HFFc6 (cell line): ENCODE measurements at places on chromosomes 3 and 15. TPM values are rescaled to one million over a fixed set of nuclear protein-coding genes. Genes with fewer than 3 reads are reported as not detected.

DNA sequence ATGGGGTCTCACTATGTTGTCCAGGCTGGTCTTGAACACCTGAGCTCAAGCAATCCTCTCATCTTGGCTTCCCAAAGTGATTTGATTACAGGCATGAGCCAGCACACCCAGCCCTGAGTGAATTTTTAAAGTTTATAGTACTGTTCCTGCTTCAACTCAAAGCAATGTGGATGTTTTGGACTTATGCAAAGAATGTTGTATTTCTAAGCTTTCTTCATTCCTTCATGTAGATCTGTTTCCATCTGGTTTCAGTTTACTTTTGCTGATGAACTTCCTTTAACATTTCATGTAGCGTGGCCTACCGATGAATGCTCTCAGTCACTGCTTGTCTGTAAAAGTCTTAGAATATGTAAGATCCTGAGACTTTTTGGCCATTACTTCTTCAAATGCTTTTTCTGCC is 23.2 kb downstream of the NRG4 start:
- DNase-seq, result peak; percentile 41

- DNase-seq, result no peak
Observed at GRCh38 chr3:25478964-25479726, 51.1 kb downstream of the RARB start.

DNA sequence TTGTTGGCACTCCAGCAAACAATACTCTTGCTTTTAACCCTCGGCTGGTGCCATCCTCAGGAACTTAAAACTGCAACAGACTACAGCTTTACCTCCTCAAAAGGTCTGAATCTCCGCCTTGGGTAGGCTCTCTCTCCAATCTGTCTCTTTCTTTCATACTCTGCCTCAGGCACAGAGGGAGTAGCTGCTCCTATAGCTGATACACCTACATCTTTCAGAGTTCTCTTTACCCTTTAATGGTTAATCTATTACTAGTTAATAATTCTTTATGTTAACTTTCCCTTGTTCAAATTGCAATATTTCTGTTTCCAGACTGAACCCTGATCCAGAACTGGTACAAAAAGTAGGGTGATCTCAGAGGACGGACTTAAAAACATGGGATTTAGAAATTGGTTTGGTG is 66.2 kb downstream of the MAP4 start:
- no peak for DNase-seq

DNA sequence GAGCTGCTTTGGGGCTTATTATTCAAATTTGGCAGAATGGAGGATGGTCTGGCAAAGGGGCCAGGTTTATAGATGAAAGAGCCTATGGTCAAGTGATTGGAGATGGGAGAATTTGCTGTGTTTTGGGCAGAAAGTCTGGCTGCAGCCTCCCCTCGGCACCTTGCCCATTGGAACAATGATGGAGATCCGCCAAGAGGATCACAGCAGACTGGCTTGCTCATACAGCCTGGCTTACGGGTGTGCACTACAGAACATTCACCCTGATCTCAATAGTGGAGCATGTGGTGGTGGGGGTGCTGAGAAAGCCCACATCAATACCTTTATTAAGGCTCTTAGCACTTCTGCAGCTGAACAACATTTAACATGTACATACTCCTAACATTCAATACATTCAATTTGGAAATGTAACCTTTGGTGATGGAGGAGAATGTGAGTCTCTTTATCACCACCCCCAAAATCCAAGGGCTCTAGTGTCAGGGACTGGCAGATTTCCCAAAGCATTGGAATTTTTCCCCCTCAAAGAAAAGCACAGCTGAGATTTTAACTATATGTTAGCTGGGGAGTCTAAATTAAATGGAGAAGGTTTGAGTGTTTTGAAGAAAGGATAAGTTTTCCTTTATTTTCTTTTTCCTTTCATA is 118.4 kb upstream of the TMC3 start:
- DNase-seq, result no peak

DNA sequence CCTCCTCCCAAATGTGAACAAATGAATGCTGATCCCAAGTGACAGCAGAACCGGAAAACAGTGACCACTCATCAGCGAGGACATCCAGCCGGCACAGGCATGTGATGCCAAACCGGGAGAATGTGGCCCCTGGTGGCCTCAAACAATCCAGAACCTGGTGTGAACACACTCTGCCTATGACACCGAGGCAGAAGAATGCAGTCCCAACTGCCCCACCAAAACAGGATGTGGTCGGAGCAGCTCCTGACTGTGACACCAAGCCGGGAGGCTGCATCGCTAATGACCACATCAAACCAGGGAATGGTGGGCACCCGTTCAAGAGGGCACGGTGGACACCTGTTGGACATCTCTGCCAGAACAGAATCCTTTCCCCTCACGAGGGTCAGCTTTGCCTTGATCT is 15.4 kb downstream of the SCN5A start:
- peak; percentile 57 for DNase-seq

DNA sequence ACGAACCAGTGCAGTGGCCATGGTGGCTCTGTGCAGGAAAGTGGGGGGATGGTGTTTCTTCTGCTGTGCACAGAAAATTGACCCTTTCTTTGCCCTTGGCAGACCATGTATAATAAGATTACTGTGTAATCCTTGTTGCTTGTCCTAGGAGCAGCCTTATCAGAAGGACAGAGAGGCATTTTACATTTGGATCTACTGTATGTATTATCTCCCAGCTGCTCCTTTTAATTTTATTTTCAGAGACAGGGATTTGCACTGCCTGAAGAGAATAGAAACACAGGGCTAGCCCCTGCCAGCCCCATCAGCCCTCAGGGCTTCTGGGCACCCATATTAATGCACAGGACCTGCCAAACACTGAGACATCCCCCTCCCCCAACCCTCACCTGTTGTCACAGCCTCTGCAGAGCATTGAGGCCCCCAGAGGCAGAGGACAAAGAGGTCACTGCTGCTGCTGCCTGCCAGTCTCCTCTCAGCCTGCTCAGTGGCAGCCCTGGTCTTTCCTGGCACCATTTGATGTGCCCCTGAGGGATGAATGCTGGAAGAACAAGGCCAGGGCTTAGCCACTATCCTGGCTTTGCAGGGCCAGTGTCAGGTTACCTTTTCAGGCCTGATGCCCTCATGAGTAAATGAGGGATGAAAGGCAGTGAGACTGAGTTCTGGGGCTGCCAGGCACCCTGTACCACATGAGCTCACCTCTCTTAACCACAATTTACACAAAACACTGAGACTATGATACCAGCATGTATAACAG is 533.4 kb downstream of the NTRK3 start:
- DNase-seq, result no peak

GRCh38 chr15:92290359-92290992 is 103.2 kb upstream of the ST8SIA2 start:
- no peak for DNase-seq

DNA sequence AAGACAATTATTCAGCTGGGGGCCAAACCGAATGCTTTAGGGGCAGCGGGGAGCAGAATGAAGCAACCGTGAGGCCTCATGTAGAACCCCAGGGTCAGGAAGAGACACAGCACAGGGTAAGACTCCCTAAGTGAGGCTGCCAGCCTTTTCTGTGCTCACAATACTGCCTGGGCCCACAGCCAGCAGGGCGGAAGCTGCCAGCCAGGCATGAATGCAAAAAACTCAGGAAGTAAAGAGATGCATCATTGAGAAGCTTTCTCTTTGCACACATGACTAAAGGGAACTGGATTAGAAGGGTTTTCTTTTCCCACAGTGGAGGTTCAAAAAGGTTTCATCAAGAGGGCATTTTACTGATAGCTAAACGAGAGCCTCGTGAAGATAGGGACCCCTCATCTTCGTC is 33.3 kb downstream of the CA12 start:
- peak; percentile 65 for DNase-seq

HTR3E gene
- total RNA-seq, result not detected in 3 replicates

ROBO2 gene
- 0.09 to 0.23 TPM (median 0.18 TPM) in 3 replicates for total RNA-seq

CCK gene
- not detected in 2 replicates for total RNA-seq

CSK gene
- total RNA-seq, result 48.8 to 62.1 TPM (median 50.0 TPM) in 3 replicates
